Activated CD8-positive, alpha-beta memory T cell treated with anti-CD3 and anti-CD28 coated beads, Interleukin-2, amount 50 U/mL, for 48 hours (primary cell): ENCODE measurements at places on chromosomes 12 and 14.
A peak's percentile ranks its signal among the peaks of the same experiment; 100 is the strongest.

- no peak for DNase-seq
These were observed 65.4 kb upstream of the RIC8B start for GRCh38 chr12:106709068-106709511.

DNA sequence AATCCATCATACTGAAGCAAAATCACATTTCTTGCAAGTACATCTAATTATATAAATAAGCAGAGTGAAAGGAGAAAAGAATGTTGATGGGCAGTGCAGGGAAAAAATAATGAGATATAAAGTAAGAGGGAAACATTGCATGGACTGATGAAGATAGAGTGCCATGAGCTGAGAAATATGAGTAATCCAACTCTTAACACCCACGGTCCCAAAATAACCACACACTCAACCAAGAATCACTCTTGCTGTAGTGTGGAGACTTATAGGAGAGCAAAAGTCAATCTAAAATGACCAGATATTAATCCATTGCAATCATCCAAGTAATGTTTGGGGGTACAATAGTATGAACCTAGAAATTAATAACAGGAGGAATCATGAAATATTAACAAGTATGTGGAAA is 40.2 kb downstream of the MYF5 start:
- DNase-seq: no peak

DNA sequence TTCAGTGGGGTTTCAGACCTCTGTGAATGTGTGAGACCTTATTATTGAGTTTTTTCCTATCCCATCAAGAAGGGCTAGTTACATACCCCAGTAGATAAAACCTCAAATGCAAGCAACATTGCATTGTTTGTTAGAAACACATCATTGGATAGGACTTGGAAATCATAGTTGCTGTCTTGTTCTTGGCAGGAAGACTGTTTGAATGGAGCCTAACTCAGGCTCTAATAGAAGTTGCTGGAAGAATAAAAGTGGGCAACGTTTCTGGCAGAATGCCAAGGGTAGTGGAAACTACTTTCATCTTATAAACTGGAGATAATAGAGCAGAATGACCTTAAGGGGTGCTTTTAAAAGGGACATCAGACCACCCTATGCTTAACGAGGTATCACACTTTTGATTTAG is 9.9 kb upstream of the PTHLH start:
- no peak for DNase-seq

DNA sequence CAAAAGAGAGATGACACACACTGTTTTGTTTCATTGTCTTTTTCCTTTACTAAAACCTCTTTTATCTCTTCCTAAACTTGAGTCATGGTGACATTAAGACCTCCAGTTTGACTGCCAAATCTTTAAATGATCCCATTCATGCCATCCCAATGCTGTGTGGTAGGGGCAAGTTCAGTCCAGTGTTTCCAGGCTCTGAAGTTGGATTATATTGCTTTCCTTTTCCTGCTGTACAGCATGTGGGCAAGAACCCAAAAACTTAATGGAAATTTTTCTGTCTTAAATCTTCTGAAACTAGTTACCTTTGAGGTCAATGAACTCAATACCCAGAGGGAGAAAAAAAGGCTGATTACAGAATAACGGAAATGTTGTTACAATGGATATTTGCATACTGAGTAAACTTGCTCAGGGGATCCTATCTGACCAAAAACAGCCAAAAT is 187.1 kb upstream of the FAR2 start:
- no peak for DNase-seq

DNA sequence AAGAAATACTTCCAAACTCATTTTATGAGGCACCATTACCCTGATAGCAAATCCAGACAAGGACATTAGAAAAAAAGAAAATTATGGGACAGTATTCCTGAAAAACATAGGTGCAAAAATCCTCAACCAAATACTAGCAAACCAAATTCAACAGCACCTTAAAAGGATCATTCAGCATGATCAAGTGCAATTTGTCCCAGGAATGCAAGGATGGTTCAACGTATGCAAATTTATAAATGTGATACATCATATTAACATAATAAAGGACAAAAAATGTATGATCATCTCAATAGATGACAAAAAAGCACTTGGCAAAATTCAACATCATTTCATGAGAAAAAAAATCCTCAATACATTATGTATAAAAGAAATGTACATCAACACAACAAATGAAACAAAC is 162.9 kb downstream of the DUSP6 start:
- DNase-seq: no peak

DNA sequence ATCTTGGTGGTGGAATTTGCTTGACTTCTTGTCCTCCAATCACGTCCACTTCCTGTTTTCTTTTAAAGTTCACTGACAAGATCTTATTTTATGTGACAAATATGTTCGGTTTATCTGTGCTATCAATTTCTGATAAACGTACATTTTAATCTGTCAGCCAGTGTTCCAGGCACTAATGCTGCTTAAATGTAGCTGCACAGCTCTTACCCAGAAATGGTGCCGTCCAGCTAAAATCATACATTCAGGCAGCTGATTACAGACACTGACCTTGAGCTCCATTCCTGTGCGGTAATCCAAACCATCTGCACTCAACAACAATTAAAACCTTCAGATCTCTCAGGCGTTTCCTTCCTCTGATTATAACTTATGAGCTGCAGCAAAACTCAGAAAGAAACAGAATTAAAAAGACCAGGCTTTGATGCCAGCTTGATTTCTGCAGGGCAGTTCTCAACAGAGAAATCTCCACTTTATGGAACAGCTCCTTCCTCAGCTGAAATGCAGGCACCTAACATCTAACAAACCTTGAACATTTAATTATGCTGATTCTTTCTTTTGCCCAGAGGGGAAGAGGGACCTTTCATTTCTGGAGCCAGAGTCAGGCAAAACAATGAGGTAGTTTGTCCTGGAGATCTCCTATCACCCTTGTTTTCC is 26.4 kb upstream of the RASSF3 start:
- DNase-seq: no peak

- no peak for DNase-seq
These were observed 76.8 kb upstream of the CISTR start for GRCh38 chr12:53828598-53828997.

DNA sequence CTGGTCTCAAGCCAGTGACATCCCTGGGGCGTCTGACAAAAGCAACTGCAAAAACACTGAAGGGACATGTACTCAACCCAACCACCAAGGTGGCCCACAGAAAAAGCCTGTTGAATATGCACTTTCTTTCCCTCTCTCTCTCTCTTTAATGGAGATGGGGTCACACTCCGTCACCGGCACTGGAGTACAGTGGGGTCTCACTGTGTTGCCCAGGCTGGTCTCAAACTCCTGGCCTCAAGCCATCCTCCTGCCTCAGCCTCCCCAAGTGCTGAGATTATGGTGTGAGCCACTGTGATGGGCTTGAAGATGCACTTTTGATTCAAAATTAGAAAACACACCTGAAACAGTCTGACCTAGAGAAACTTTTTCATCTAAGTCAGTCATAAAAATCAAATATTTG is 7.2 kb upstream of the CD27 start:
- peak; percentile 34 for DNase-seq

DNA sequence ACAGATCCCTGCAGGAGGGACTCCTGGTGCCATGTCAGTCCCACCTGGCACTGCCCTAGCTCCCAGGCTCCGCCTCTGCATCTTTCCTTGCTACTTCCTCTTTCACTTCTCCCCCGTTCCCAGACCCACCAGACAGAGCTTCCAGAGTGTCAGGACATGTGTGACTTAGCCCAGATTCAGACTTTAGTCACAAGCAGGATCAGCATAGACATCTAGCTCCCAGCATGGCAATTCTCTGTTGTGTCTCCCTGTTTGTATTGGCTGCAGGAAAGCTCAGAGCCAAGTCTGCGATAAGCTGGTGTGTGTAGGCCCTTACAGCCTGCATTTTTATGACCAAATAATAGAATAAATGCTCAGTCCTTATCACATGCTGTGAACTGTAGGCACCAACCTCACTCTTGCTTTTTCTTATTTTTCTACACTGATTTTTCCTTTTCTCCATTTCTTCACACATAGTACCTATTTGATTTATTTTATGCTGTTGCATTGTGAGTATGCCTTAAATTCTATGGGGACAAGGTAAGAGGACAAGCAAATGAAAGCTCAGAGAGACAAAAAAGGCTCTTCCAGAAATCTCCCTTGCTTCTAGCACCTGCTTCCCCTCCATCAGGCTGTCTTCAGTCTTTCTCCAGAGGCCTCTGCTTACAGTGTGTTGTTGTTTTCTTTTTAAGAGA is 5.9 kb downstream of the DHRS2 start:
- no peak for DNase-seq

GRCh38 chr12:88876857-88877256 is 296.6 kb upstream of the KITLG start:
- no peak for DNase-seq

GRCh38 chr12:14190694-14191093 is 174.8 kb upstream of the ATF7IP start:
- DNase-seq: no peak

DNA sequence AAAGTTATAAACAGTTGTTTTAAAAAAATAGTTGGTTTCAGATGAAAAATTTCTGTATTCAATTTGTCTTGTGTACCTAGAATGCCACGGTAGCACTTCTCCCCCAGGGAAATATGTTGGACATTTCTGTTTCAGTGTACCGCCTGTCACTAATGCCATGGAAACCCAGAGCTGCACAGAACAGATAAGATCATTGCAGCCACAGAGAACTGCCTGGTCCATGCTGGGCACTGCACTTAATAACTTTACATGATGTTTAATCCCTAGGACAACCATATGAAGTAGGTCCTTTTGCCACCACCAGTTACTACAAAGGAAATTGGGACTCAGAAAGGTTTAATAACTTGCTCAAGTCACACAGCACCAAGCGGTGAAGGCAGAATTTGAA is 253.4 kb upstream of the SRRM4 start:
- no peak for DNase-seq

DNA sequence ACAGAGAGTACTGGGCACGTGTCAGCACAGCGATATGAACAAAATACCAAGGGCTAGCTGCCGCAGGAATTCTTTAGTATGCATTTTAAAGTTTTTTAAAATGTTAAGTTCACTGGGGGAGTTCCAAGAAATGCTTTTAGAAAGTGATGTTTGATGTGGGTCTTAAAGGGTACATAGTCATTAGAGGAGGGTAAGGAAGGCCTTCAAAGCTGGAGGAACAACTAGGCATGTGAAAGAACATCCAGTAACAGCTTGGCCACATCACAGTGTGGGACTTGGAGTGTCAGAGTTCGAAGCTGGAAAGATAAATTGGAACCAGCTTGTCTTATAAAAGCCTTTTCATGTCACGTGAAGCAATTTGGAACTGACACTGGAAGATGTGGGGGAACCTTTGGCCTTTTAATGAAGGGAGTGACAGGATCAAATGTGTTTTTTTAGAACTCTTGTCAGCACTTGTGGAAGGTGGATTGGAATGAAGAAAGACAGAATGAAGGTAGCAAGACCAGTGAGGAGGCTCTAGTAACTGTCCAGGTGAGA is 57.7 kb downstream of the WDR20 start:
- DNase-seq: no peak

DNA sequence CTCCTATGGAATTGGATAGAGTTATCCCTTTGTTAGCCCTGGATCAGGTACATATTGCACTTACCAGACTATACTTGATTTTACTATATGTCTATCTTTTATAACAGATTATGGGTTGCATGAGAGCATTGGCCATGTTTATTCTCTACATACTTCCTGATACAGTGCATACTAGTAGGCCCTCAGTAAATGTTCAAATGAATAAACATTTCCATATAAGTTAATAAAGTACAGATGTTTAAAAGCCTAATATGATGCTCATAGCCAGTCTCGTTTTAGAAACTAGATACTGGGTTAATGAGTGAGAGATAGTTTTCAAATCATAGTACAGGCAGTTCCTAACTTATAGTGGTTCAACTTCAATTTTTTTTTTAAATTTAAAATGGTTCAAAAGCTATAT is 39.5 kb upstream of the TOMM20L start:
- DNase-seq: no peak

DNA sequence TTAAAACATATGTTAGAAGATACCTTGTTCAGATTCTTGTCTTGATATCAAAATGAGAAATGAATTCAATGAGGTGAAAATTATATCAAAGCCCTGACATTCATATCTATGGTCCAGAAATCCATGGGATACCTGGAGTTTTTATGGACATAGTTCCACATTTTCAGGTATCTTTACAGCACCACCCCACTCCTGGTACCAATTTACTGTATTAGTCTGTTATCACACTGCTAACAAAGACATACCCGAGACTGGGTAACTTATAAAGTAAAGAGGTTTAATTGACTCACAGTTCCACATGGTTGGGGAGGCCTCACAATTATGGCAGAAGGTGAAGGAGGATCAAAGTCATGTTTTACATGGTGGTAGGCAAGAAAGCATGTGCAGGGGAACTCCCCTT is 361.5 kb downstream of the PRKD1 start:
- no peak for DNase-seq

GRCh38 chr14:104701383-104702076 is 12.1 kb downstream of the INF2 start:
- no peak for DNase-seq

DNA sequence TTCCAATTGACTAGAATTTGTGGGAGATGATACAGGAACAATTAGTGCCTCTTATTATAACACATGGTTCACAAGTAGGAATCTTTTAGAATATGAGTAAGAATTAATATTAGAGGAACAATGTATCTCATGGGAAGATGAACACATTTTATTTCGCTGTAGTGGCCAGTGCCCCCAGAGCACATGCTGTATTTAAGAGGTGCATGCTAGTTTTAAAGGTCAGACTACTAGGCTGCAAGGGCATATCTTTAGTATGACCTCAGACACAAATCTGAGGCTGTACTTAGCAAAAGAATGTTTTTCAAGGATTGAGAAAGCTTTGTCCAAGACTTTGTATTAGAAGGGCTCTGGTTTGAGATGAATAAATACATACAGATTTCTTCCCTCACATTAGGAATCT is 586.9 kb downstream of the CCER1 start:
- no peak for DNase-seq

DNA sequence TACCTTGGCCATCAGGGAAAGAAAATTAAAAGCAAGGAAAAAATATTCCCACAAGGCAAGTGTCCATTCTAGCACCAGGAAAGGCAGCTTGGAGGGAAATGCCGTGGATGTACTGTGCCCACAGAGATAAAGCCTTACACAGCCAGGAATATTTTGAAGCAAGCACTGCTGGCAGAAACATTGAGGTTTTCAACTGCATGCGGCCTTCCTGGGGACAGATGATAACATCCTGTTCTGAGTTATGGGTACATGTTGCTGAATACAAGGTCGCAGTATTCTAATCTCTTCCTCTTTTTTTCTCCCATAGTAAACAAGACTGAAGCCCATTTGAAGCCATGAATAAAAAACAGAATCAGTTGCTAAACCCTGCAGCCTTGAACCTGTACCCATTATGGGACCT is 197.1 kb downstream of the BTG1 start:
- DNase-seq: no peak

GRCh38 chr14:104855532-104856090 is 9.5 kb upstream of the CEP170B start:
- DNase-seq: no peak

GRCh38 chr12:94305130-94305957 is 154.3 kb downstream of the CEP83 start:
- DNase-seq: no peak
